ENCODE measurements at places on chromosomes 2 and 18.

- DNase-seq = no peak
Observed at GRCh38 chr2:70024284-70024683, 62.9 kb upstream of the ASPRV1 start.

DNA sequence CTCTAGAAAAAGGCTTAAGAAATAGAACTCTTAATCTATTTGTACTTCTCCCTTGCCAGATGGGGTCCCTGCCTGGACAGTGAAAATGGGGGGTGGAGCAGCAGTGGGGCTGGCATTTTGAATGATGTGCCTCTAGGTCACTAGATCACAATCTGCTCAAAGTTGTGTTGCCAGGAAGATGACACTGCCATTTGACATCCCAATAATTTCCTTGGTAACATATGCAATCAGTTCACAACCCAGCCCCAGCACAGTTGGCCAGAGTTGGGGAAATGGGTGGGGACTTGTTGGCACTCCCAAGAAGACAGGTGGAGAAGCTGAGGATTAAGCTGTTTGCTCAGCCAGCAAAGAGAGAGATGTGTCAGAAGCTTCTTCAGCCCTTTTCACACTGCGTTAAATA is 558.3 kb upstream of the KLHL29 start:
- DNase-seq = no peak

DNA sequence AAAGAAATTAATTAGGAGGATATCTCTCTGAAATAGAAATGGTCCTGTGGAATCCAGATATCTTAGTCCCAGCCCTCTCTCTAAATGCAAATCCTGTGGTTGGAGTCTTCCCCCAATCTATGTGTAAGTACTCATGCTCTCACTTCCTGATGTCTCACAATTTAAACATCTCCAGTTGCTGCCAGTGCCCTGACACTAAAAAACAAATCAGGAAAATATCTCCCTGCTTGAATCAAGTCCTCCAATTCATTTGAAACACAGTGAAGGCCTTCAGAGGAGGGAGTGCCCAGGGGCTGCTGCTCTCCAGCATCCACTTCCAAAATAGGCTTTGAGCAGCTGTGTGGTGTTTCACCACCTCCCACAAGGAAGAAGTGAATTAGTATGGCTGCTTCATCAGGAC is 413.8 kb downstream of the RAD51AP2 start:
- DNase-seq = peak; percentile 80

DNA sequence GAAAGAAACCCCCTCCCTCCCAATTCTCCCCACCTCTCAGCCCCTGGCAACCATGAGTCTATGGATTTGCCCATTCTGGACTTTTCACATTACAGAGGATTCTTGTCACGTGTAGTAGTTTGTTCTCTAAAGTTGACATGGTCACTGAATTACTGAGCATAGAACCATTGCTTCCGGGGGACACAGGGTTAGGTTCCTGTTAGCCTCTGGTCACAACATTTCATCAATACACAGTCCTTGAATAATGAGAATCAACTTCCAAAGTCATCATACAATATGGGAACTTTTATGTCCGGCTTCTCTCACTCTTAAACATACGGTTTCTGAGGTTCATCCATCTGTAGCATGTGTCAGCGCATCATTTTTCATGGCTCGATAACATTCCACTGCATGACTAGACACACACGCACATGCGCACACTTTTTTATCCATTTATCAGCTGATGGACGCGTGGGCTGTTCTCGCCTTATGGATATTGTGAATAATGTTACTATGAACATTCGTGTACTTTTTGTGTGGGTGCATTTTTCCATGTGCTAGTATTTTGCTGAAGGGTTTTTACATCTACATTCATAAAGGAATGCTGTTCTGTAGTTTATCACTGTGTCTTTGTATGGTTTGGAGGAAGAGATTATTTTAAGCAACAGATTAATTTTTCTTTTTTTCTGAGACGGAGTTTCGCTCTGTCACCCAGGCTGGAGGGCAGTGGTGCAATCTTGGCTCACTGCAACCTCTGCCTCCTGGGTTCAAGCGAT is 48.1 kb downstream of the PARD6G start:
- DNase-seq = no peak

- no peak for DNase-seq
Observed at GRCh38 chr2:943821-944220, 6.8 kb upstream of the SNTG2 start.

GRCh38 chr2:133453032-133453431 is 115.2 kb downstream of the NCKAP5 start:
- no peak for DNase-seq

GRCh38 chr2:85534099-85534498 is 4.9 kb upstream of the MAT2A start:
- no peak for DNase-seq

GRCh38 chr2:13114391-13114790 is 397.7 kb downstream of the TRIB2 start:
- DNase-seq = peak; percentile 57

DNA sequence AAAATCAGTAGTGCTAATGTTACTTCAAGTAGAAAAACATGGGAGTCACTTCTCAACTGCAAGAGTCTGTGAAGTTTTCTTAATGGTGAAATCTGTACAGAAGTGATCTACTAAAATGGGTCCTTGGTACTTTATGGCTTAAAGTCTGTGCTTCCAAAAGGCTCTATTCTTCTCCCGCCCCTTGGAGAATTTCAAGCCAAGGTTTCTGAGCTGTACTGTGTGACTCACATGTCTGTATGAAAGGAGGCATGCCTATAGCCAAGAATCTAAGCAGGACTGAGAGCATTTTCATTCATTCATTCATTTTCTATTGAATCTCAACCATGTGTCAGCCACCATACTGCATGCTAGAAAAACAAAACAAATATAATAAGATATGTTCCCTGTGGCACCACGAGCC is 19.8 kb upstream of the DDX18 start:
- DNase-seq = peak; percentile 5

GRCh38 chr18:71329114-71329513 is 1040.3 kb downstream of the SOCS6 start:
- DNase-seq = no peak

- DNase-seq = no peak
Observed at GRCh38 chr2:7951490-7951889, 730.4 kb upstream of the ID2 start.

DNA sequence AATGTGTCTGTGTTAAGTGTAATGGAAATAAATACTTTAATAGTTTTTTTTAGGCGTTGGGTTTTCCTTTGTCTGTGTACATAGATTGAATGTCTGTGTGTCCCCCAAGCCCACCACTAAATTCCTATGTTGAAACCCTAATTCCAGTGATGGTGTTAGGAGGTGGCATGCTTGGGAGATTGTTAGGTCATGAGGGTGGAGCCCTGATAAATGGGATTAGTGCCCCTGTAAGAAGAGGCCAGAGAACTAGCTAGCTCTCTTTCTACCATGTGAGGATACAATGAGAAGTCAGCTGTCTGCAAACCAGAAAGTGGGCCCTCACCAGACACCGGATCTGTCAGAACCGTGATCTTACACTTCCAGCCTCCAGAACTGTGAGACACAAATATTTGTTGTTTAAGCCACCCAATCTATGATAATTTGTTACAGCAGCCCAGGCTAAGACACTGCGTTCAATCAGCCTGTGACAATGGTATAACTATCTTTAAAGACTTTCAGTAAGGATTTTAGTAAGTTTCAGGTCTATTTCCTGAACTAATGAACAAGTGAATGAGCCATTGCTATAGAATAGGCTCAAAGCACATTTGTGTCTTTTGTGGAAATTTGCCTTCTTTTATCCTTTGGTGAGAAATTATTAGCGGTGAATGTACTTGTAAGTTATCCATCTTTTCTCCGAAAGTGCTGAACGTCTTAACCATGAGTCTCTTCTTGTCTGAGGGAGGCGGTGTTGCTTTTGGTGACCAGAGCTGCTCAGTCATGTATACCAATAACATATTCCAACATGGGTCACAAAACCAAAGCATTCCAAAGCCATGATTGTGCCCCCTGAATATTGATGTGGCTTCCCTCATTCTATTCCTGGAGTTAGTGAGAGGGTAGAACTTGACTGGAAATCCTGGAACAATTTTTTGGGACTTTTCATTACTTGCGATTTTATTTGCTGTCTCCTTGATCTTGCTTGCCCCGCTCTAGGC is 29.6 kb upstream of the IL1R1 start:
- DNase-seq = peak; percentile 94

GRCh38 chr2:136212426-136213378 is 94.8 kb upstream of the CXCR4 start:
- DNase-seq = no peak

GRCh38 chr2:175282886-175283285 is 101.4 kb upstream of the ATP5MC3 start:
- no peak for DNase-seq

- DNase-seq = peak; percentile 3
Observed at GRCh38 chr2:158184556-158185343, 83.1 kb downstream of the UPP2 start.

GRCh38 chr2:151860613-151861146 is 32.5 kb upstream of the ARL5A start:
- DNase-seq = peak; percentile 31

GRCh38 chr2:199697469-199697868 is 153.5 kb downstream of the FTCDNL1 start:
- no peak for DNase-seq

DNA sequence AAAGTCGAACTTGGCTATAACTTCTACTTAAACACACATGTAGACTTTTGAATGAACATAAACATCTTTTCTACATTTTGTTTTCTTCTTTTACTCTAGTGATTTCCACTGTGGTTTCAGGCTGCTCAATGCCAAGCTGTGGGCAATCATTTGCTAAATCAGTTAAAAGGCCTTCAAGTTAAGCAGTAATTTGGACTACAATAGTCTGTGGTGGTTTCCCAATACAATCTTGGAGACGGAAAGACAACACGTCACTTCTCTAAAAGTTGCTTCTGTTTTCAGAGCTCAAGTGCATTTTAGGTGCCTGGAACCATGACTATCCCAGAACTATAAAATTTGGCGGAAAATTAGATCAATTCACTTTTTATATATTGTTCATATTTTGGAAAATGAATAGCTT is 69.4 kb downstream of the TXNL1 start:
- DNase-seq = no peak
